A549 treated with ZK216348 at 1 μM for 4 hours (cell line): ENCODE measurements at places on chromosomes 2 and 18. TPM values are rescaled to one million over a fixed set of nuclear protein-coding genes. Genes with fewer than 3 reads are reported as not detected.

Gene KRTCAP3
- total RNA-seq = 0.64 to 0.94 TPM (median 0.74 TPM) in 5 replicates

Gene RMDN2
- 4.2 to 5.8 TPM (median 4.3 TPM) in 5 replicates for total RNA-seq

Gene POTEJ
- total RNA-seq = not detected in 5 replicates

Gene SLC19A3
- total RNA-seq = 2.4 to 3.0 TPM (median 2.9 TPM) in 5 replicates

Gene RAB17
- 0.16 to 0.33 TPM (median 0.28 TPM) in 4 of 5 replicates, not detected in the other for total RNA-seq

Gene PJVK
- total RNA-seq = 0.99 to 2.8 TPM (median 2.1 TPM) in 5 replicates

Gene CPO
- 0.13 TPM in 1 of 5 replicates, not detected in the others for total RNA-seq

Gene CENPA
- total RNA-seq = 46.7 to 57.0 TPM (median 49.9 TPM) in 5 replicates

Gene ANKRD53
- not detected in 5 replicates for total RNA-seq

Gene SCTR
- not detected in 5 replicates for total RNA-seq

Gene PNO1
- 51.9 to 59.4 TPM (median 54.1 TPM) in 5 replicates for total RNA-seq

Gene KCNG2
- total RNA-seq = not detected in 5 replicates

Gene LONRF2
- total RNA-seq = 2.0 to 3.7 TPM (median 3.0 TPM) in 5 replicates

Gene CFAP53
- 0.19 to 0.62 TPM (median 0.35 TPM) in 5 replicates for total RNA-seq

Gene SF3B6
- total RNA-seq = 151 to 286 TPM (median 166 TPM) in 5 replicates

Gene ALK
- total RNA-seq = not detected in 5 replicates

Gene UGT1A7
- 3.7 to 6.2 TPM (median 4.3 TPM) in 5 replicates for total RNA-seq

Gene KIAA2012
- total RNA-seq = not detected in 5 replicates

Gene GNAL
- total RNA-seq = 5.3 to 7.7 TPM (median 5.4 TPM) in 5 replicates

Gene SCYGR4
- total RNA-seq = not detected in 5 replicates

Gene GALR1
- total RNA-seq = not detected in 5 replicates

Gene PLEK
- not detected in 5 replicates for total RNA-seq

Gene MEP1B
- total RNA-seq = 0.09 TPM in 1 of 5 replicates, not detected in the others

Gene TACR1
- 0.04 to 0.26 TPM (median 0.08 TPM) in 4 of 5 replicates, not detected in the other for total RNA-seq

Gene KLF7
- total RNA-seq = 15.7 to 27.0 TPM (median 24.3 TPM) in 5 replicates

Gene DHRS9
- 2.9 to 4.2 TPM (median 3.5 TPM) in 5 replicates for total RNA-seq

Gene RAD51AP2
- total RNA-seq = not detected in 5 replicates

Gene DCDC2C
- total RNA-seq = 0.77 TPM in 1 of 5 replicates, not detected in the others

Gene PRKAG3
- not detected in 5 replicates for total RNA-seq

Gene TMEM127
- 30.8 to 52.8 TPM (median 47.3 TPM) in 5 replicates for total RNA-seq

Gene DNAJC5G
- total RNA-seq = not detected in 5 replicates

Gene ATP6V1B1
- 1.2 to 2.5 TPM (median 2.0 TPM) in 5 replicates for total RNA-seq

Gene UGT1A8
- total RNA-seq = 0.23 TPM in 1 of 5 replicates, not detected in the others

Gene RNU2-63P
- total RNA-seq = not detected in 5 replicates

Gene RPIA
- total RNA-seq = 24.5 to 28.8 TPM (median 28.2 TPM) in 5 replicates

Gene LINC00305
- total RNA-seq = not detected in 5 replicates

Gene PROM2
- 0.11 to 0.19 TPM (median 0.15 TPM) in 3 of 5 replicates, not detected in the others for total RNA-seq

Gene SMC6
- total RNA-seq = 21.6 to 38.5 TPM (median 31.3 TPM) in 5 replicates

Gene CLEC4F
- not detected in 5 replicates for total RNA-seq

Gene OSBPL1A
- 11.0 to 16.5 TPM (median 13.2 TPM) in 5 replicates for total RNA-seq

Gene GAL3ST2
- total RNA-seq = 0.20 to 0.46 TPM (median 0.33 TPM) in 5 replicates

Gene SLC4A3
- total RNA-seq = 1.9 to 4.4 TPM (median 3.2 TPM) in 5 replicates

Gene SLC23A3
- total RNA-seq = 0.28 to 0.80 TPM (median 0.46 TPM) in 5 replicates

Gene GREB1
- total RNA-seq = 2.2 to 3.7 TPM (median 2.7 TPM) in 5 replicates

Gene CXCR1
- total RNA-seq = not detected in 5 replicates

Gene AGFG1
- total RNA-seq = 101 to 140 TPM (median 120 TPM) in 5 replicates

Gene TMEM37
- 1.5 to 2.1 TPM (median 1.6 TPM) in 5 replicates for total RNA-seq

Gene CYP20A1
- total RNA-seq = 8.0 to 11.9 TPM (median 9.1 TPM) in 5 replicates

Gene REG1B
- total RNA-seq = not detected in 5 replicates

Gene RGPD5
- total RNA-seq = 3.9 to 11.3 TPM (median 7.8 TPM) in 5 replicates
